ENCODE measurements at places on chromosomes 12 and 14.

- no peak for DNase-seq
Measured at GRCh38 chr14:74472601-74473000, 20.5 kb downstream of the NPC2 start.

- DNase-seq = no peak
Measured at GRCh38 chr14:63435838-63436237, 107.3 kb downstream of the PPP2R5E start.

DNA sequence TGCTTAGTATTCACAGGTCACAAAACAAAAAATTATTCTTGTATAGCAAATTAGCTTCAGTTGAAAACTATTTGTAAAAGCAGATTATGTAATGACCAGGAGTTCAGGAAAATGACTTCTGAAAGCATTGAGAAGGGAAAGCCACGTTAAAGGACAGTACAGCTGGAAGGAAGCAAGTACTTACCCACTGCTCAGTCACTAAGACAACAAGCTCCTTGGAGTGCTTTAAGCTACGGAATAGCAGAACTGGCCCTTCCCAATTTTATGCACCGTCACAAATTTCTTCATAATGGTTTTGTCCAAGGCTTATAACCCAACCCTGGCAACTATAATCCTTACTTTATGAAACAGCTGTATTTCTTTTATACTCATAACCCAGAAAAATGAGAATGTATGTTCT, 13.0 kb upstream of the SNAPC1 start:
- no peak for DNase-seq

- DNase-seq = no peak
Measured at GRCh38 chr14:100790502-100791347, 35.2 kb upstream of the MEG3 start.

GRCh38 chr14:77849711-77850110, 49.8 kb downstream of the ADCK1 start:
- no peak for DNase-seq

DNA sequence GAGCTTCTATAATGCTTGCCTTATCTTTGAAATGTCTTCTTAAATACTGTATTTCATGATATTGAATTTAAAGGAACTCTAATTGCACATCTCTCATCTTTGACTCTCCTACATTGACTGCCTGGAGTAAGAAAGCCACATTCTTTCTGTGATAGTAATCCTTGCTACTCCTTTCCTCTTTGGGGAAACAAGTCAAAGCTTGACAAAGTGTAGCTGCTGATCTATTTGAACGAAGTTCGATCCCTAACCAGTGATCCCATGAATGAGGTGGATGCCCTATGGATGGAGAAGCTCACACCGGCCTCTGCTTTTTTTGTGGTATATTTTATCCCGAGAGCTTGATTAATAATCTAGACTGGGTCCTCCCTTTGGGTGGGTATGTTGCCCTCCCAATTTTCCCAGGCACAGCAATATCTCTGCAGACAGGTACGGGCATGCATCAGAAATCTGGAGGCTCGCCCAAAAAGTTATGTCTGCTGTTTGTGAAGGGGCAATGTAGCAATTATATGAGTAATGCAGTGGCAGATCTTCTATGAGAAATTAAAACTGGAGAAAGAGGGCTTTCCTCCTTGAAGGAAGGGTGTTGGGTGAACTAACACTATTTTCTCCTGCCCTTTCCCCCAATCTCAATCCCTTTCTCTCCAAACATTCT, 163.0 kb upstream of the FRMD6 start:
- DNase-seq = no peak

Data from NCI-H187 (cell line).